Cortex of kidney (tissue), 1 donor: ENCODE measurements at places on chromosomes 12 and 14.

- no peak for DNase-seq
Measured at GRCh38 chr14:59428581-59429012, 36.6 kb downstream of the GPR135 start.

- DNase-seq, result no peak
Measured at GRCh38 chr12:33536431-33536830, 96.8 kb upstream of the SYT10 start.

DNA sequence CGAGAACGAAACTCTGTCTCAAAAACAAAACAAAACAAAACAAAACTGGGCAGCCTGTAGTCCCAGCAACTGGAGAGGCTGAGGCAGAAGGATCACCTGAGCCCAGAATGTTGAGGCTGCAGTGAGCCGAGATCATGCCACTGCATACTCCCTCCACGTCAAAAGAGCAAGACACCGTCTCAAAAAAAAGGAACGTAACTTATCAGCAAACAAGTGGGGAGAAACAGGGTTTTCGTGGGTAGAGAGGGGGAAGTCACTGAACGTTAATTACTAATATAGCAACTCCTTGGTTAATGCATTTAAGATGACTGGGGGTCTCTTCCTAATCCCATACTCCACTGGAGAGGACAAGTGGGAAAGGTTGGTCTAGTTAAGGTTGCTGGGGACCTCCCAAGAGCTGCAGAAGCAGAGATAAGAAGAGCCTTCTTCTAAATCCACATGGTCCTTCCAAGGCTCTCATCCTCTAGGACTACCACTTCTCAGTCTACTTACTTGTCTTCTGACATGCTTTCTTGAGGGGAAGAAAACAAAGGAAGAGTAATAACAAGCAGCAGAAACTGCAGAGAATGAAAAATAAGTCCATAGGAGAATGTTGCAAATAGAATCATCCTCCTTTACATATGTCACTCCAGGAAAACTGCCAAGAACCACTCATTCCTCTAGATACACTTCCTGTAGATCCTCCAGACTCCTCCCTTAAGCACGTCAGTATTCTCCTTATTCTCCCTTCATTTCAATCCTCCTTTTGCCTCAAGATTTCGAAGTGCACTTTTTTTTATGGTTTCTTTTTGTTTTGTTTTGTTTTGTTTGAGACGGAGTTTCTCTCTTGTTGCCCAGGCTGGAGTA is 5.8 kb downstream of the NUMB start:
- DNase-seq, result no peak

DNA sequence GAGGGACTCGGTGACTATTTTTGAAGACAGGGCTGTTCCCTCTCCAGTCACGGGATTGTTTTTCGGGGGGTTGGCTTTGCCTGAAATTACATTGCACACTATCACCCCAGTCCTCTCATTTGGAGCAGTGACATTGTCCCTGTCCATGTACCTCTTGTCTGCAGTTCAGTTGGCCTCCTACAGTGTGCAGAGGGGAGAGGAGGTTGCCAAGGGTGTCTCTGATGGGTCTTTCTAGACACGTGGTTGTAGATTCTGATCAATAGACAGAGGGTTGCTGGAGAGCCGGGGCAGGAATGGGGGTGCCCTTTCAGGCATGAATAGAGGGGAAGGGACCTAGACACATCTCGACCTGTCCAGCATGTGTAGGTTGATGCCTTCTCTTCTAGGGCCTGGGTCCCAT is 1.2 kb downstream of the TMEM120B start:
- no peak for DNase-seq

GRCh38 chr14:26410189-26410685 is 187.6 kb downstream of the NOVA1 start:
- DNase-seq, result no peak

GRCh38 chr12:25352083-25352918 is 101.6 kb upstream of the KRAS start:
- DNase-seq, result no peak

- no peak for DNase-seq
Measured at GRCh38 chr12:44225149-44225510, 389.2 kb downstream of the TMEM117 start.

DNA sequence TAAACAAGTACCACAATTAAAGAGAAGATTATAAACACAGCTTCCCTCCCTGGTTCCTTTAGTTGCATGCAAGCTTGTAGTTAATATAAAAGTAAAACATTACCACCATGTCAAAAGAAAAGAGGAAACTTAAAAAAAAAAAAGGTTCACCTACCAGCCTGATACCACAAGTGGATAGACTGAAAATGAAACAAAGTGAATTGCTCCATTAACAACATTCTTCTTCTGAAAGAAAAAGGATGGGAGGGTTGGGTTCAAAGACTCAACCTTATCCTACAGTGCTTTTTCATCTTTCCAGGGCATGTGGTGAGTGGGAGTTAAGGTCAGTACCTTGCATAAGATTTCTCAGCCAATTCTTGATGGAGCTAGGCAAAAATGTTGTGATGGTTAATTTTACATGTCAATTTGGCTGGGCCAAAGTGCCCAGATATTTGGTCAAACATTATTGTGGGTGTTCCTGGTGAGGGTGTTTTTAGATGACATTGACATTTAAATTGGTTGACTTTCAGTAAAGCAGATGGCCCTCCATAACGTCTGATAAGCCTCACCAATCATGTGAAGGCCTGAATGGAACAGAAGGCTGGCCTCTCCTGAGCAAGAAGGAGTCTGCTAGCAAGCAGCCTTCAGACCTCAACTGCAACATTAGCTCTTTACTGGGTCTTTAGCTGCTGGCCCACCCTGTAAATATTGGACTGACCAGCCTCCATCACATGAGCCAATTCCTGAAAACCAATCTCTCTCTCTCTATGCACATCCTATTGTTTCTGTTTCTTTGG is 28.8 kb downstream of the VCPKMT start:
- DNase-seq, result no peak

GRCh38 chr12:80862531-80862930 is 75.2 kb downstream of the LIN7A start:
- no peak for DNase-seq

DNA sequence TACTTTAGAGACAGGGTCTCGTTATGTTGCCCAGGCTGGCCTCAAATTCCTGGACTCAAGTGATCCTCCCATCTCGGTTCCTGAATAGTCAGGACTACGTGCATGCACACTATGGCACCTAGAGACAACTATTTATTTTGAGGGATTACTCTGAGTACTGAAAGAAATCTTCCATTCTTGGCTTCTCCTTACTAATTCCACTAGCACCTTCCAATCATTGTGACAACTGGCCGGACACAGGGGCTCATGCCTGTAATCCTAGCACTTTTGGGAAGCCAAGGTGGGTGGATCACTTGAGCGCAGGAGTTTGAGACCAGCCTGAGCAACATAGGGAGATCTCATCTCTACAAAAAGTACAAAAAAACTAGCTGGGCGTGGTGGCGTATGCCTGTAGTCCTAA is 42.1 kb upstream of the MTERF2 start:
- DNase-seq, result no peak

DNA sequence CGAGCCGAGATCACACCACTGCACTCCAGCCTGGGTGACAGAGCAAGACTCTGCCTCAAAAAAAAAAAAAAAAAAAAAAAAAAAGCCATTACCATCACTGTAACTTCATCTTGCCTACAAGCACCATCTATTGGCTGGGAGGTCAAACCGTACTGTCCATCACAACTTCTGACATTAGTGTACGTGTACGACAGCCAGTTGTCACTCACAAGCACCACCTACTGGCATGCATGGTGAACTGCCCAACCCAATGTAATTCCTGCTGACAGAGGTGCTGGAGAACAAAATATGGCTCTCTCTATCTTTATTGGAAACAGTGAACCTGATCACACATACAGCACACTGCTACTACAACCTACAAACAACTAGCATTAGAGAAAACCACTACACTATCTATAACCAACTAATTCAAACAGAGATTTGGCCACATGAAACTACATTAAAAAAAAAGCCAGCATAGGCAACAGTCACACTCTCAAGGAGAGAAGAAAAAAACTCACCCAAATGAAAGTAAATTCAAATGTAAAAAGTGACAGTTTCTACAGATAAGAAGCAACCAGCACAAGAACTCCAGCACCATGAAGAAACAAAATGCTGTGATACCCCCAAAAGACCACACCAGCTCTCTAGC is 82.3 kb downstream of the PUS7L start:
- no peak for DNase-seq

- no peak for DNase-seq
Measured at GRCh38 chr12:111826992-111827391, 15.0 kb upstream of the MAPKAPK5 start.

DNA sequence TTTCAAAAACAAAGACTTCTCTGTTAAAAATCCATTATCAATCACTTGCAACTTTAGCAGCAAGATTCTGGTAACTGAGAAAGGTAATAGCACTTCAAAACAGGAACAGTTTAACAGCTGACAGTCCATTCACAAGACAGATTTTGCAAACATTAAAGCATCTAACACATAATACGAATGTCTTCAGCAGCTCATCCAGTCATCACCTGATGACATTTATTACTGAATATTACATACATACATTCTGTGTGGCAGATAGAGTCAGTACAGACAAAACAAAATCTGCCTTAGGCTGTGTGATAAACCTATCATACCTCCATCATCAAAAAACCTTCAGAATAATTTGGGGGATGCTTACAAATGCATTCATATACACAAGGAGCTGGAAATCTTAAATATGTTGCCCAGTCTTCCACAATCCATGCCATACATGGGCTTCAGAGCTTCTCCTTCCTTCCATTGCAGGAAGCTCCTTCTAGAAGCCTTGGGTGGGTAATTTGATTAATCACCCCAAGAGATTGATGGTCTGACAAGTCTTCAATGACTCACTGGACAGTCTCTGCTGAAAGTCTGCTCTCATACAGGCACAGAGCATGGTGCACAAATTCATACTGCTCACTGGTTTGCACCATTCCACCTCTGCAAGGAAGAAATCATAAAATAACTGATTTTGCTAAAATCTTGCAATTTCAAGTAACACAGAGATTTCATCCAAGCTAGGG is 1.6 kb upstream of the PTPRB start:
- no peak for DNase-seq

DNA sequence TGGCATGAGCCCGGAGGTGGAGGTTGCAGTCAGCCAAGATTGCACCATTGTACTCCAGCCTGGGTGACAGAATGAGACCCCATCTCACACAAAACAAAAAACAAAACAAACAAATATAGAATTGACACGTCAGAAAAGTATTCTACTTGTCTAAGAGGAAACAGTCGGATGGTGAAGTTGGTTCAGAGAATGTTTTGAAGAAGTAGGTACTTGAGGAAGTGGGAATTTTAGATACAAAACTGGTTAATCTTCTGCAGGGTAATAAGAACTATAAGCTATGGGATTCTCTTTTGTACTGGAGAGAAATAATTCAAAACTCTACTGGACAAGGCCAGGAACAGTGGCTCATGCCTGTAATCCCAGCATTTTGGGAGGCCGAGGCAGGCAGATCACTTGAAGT is 14.6 kb upstream of the TCTN1 start:
- DNase-seq, result no peak

- DNase-seq, result no peak
Measured at GRCh38 chr12:3523058-3523457, 32.1 kb downstream of the PRMT8 start.

DNA sequence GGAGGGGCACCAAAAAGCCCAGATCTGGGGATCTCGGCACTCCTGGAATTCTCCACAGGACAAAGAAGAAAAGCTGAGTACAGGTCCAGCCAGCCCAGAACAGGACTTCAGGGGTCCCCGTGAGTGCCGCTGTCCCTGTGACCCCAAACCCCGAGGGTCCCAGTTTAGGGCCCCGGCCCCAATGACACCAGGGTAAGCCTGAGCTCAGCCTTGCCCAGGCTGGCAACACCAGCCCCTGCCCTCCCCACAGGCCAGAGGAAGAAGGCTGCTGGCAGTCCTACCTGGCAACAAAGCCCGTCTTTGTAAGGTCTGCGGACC is 1.8 kb downstream of the CDK2AP1 start:
- DNase-seq, result no peak

DNA sequence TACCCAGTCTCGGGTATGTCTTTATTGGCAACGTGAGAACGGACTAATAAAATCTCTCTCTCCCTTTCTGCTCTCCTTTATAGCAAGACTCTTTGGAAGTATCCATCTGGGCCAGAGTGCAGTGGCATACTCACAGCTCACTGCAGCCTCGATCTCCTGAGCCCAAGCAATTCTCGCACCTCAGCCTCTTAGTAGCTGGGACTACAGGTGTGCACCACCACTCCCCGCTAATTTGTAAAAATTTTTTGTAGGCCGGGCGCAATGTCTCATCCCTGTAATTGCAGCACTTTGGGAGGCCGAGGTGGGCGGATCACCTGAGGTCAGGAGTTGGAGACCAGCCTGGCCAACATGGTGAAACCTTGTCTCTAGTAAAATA is 33.2 kb upstream of the PPP2R5C start:
- DNase-seq, result no peak

- DNase-seq, result no peak
Measured at GRCh38 chr14:45793081-45793480, 540.1 kb upstream of the MIS18BP1 start.

DNA sequence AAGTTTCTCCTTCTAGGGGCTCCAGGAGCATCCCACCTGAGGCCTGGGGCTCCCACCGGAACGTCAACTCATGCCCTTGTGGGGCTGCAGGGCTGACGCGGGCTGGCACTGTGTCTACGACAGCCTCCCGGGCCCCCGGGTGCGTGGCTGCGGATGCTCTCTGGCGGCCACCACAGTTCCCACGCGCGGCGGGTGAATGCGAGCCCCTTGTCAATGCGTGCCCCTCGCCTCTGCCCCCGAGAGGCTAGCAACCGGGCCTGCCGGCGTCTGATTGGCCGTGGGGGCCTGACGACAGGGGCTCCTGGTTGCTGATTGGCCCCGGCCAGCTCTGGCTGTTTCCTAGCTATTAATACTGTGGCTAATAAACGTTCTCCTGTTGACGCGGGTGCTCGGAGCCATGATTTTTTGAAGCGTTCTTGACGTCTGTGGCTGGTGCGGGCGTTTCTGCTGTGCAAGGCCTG is 1.8 kb upstream of the MEG3 start:
- no peak for DNase-seq

- DNase-seq, result no peak
Measured at GRCh38 chr12:114661245-114661644, 22.7 kb downstream of the TBX3 start.

DNA sequence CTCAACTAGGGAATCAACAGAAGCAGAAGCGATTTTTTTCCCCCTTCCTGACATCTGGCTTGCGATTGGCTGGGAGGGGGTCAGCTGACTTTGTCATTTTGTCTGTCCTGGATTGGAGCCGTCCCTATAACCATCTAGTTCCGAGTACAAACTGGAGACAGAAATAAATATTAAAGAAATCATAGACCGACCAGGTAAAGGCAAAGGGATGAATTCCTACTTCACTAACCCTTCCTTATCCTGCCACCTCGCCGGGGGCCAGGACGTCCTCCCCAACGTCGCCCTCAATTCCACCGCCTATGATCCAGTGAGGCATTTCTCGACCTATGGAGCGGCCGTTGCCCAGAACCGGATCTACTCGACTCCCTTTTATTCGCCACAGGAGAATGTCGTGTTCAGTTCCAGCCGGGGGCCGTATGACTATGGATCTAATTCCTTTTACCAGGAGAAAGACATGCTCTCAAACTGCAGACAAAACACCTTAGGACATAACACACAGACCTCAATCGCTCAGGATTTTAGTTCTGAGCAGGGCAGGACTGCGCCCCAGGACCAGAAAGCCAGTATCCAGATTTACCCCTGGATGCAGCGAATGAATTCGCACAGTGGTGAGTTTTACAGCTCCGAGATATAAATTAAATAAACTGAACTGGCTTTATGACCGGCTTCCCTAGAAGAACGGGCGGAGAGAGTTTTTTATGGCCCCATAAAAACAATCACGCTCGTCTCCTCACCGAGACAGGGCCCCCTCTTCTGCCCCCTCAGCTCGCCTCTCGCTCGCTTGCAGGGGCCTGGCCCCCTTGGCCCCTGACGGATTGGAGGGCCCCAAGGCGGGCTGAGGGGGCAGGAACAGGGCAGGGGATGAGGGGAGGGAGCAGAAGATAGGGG is at the start of gene HOXC6:
Gene HOXC6, plus strand, starts transcription at position 127 of the 888 bp plus-strand sequence. Its CDS starts 82 bp downstream, at position 209.
- DNase-seq, result no peak
